ENCODE measurements at places on chromosomes 12 and 14.

GRCh38 chr12:33323823-33324222 is 115.8 kb downstream of the SYT10 start:
- no peak for DNase-seq

GRCh38 chr14:104361101-104361591 is 218.4 kb upstream of the C14orf180 start:
- no peak for DNase-seq

DNA sequence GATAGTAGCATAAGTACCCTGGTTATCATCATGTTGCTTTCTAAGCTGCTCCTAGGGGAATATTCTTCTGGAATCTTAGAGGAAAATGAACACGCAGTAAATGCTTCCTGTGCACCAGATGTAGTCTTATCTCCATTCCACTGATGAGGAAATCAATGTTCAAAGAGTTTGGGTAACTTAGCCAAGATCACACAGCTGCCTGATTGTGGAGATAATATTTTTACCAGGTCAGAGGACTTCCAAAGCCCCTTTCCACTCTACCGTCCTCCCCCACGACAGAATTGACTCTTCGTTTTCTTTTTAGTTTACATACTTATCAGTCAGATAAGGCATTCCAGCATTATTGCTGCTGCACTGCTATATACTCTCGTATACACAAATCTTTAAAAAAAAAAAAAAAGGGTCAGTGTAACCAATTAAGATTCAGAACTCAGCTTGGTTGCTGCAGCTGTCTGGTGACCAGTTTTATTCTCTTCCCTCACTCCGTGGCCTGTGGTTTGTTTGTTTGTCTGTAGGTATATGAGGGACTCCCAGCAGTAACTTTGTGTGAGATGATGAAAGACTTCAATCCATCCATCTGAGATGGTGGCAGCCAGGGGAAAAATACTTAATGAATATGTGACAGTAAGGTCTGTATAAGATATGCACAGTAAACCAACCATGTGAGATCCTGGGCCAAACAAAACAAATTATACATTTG is 110.5 kb downstream of the TGFB3 start:
- no peak for DNase-seq

DNA sequence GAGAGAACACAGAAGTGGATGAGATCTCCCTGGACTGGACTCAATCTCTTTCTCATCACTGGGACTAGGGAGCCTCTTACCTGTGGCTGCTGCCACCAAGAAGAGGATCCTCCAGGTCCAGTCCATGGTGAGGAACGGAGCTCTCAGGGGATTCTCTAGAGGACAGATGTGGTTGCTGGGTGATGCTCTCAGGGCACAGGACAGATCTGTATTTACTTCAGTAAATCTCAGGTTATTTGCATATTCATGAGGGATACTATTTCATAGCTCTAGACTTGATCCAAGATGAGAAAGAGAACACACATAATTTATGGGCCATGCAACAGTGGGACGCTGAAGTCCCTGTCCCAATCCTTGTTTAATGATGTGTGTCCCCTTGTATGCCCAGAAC is 460.5 kb downstream of the TMEM121 start:
- DNase-seq, result no peak

DNA sequence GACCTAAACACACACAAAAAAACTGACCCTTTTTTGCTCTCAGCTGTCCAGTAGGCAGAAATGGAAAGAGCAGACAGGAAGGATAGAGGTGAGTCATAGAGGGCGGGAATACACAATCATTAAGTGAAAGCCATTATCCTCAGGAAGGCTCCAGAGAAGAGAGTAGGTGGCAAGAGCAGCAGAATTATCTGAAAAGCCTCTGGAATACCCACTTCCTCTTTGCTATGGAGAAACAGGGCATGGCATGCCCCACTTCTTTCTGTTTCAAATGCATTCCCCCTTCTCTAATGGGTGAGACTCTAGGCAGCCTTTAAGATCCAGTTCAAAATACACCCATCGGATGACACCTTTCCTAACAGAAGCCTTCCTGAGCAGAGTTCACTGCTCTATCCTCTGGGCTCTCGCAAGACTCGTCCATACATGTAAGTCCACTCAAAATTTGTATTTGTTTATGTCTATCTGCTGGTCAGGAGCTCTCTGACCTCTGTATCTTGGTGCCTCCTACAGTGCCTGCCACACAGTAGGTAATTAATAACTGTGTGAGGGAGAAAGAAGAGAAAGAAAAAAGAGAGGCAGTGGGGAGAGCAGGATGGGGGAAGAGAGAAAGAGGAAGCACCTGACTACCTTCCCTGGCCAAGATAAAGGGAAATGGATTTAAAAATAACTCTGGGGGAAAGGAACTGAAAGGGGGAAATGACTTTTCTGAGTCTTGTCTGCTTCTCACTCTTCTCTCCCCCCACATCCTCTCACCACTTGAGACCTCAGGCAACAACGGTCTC is 8.5 kb downstream of the KLHL33 start:
- peak; percentile 55 for DNase-seq

DNA sequence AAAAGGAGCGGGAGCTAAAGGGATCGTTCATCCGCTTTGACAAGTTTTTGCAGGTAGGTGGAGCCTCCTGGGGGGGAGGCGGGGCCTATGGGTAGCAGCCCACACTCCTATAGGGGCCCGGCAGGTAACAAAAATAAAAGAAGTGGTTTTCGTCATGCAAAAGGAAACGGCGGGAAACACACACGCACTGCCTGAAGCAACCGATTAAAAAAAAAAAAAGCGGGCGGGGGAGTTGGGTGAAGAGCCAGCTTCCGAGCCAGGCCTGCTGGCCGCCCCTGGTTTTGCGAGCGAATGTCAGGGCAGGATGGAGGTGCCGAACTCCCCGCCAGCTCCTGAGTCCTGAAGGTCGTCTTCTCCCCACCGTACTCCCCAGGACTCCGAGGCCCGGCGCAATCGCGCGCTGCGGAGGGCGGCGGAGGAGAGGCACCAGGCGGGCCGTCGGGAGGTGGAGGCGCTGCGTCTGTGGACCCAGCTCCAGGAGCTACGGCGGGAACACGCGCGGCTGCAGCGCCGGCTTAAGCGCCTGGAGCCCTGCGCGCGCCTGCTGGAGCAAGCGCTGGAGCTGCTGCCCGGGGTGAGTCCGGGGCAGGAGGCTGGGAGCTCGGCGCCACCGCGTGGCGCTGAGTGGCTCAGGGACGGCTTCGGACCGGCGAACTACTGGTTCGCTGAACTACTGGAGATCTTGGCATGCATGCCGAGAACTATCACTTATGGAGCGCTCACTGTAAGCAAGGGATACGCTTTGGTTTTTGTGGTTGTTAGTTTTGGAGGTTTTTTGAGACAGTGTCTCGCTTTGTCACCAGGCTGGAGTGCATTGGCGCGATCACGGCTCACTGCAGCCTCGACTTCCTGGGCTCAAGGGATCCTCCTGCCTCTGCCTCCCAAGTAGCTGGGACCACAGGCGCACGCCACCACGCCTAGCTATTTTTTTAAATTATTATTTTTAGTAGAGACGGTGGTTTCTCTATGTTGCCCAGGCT is 3.6 kb downstream of the CFAP73 start:
- peak; percentile 46 for DNase-seq

DNA sequence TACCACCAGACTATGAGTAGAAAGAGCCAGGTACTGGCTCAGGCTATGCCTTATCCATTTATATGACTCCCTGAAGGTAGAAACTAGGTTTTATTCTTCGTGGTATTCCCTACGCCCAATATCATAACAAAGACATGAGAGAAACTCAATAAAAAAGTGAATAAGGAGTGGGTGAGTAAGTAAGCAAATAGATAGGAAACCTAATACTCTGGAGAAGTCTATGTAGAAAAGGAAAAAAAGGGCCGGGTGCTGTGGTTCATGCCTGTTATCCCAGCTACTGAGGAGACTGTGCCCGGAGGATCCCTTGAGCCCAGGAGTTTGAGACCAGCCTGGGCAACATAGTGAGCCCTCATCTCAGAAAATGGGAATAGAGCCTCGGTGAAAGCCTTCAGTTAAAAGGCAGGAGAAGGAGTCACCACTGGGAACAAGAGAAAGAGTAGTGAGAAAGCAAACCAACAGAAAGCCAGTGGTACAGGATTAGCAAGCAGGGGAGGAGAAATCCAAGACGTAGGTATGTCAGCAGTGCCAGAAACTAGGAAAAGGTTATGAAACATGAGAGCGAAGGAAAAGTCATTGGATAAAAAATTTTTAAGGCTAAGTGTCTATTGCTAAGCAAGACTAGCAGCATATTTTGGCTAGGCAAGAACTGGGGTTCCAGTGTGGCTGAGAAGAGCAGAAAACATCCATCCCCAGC is 6.0 kb upstream of the OR6J1 start:
- no peak for DNase-seq

GRCh38 chr12:89160716-89161123 is 191.6 kb downstream of the DUSP6 start:
- peak; percentile 92 for DNase-seq

DNA sequence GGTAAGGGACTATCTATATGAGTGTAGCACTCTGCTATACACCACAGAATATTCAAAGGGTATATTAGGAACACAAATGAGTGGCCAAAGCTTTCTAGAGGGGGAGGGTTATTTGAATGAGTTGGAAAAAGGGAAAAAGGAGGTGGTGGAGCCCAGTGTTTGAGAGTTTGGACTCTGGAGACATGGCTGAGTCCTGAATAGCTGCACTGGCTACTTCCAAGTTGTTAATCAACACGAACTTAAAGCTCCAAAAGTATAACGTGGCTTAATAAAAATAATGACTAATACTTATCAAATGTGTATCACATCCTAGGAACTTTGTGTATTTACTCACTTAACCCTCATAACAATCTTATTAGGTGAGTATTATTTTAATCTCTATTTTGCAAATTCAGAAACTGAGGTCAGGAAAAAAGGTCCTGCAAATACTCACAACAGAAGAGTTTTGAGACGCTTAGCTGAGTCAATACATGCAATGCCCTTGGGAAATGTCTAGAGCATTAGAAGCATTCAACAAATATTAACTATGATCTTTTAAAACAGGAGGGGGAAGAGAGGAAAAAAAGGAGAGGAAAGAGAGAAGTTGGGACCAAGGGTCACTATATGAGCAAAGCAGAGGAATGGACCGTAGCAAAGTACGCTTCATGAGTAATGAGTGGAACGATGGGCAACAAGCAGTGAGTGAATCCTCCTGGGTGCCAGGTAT is 189.5 kb upstream of the HMGA2 start:
- DNase-seq, result peak; percentile 90

DNA sequence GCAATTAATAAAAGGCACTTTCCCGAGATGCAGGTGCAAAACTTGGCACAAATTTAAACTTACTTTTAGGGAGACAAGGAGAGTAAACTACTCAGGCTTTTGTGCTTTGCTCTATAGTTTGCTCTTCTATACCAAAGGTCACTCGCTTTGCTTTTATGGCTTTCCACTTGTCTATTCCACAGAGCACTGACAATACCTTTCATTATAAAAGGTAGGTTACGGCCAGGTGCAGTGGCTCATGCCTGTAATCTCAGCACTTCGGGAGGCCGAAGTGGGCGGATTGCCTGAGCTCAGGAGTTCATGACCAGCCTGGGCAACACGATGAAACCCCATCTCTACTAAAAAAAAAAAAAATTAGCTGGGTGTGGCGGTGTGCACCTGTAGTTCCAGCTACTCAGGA is 32.9 kb downstream of the ALKBH1 start:
- no peak for DNase-seq

DNA sequence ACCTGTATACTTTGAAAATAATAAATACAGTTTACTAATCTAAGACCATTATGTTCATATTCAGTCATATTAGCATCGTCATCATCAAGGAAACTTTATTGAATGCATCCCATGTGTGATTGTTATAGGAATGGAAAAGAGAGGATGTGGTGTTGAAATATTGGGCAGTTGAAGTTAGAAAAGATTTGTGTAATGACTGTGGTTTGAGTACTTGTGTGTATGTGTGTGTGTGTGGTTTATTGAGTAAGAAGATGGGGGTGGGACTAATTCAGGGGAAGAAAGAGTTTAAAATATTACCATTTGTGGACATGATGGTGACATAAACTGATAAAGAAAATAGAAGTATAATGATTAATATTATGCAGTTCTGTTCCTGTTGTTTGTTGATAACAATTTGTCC is 238.7 kb upstream of the SEL1L start:
- no peak for DNase-seq

- DNase-seq, result no peak
These were observed 59.8 kb downstream of the DIO3 start for GRCh38 chr14:101620821-101621785.

- DNase-seq, result no peak
These were observed 268.1 kb upstream of the RMST start for GRCh38 chr12:97194546-97194945.

DNA sequence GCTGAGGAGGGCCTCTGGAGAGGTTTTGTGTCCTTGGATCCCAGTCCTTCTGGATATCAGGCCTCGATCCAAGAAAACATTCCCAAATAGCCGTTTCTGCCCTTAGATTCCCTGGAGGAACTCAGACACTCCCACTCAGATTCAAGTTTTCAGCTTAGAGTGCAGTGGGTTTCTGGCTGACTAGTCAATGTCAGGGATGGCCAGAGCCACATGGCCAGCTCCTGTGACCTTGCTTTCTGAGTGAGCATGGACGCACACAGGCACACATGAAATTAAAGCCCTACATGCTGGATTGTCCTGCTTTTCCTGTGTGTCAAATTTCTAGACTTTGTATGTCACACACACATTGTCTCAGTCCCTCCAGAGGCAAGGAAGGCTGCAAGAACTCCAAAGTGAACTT is 86.2 kb downstream of the TNFAIP2 start:
- DNase-seq, result no peak

DNA sequence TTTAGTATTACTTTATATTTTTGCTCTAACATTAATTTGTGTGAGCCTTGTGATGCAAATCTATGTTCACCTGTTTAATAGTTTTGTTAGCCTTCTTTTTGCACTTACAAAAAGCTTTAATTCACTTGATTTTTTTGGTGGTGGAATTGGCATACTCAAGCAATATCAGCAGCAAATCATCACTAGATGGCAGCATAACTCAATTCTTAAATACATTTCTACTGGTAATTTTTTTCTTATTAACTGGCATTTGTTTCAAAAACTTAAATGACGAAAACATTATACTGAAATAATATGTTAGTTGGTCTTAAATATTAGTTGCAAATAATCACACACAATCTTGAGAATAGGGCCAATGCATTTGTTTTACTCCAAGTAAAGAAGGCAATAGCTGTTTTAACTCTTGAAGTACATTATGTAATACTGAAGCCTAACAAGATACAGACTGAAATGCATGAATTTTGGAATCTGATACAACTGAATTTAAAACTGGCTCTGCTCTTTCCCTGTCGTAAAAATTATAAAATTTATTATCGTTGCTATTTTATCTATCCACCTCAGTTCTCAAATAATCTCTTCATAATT is 151.5 kb downstream of the ATXN7L3B start:
- DNase-seq, result peak; percentile 22

GRCh38 chr12:7645395-7646177 is 20.1 kb downstream of the APOBEC1 start:
- DNase-seq, result no peak
